Bone marrow (tissue), 2 donors: ENCODE measurements at places on chromosomes 2 and 18.
A peak's percentile ranks its signal among the peaks of the same experiment; 100 is the strongest.

DNA sequence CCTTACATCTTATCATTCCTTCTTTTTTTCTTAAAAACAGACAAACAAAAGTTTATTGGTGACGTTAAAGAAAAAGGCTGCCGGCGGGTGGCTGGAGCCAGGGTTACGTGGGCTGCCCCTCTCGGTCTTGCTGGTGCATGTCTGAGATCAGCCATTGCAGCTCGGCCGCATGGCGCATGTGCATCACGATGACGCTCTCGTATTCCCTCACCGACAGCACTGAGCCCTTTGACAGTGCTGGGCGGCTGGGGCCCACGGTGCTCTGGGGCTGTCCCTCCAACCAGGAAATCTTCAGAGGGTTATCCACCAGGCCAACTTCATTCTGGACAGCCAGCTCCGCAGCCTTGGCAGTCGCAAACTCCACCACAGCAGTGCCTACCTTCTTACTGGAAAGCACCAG is 1081.8 kb upstream of the TMEFF2 start:
- DNase-seq: no peak

- DNase-seq: no peak
Measured at GRCh38 chr2:62808554-62808953, 103.0 kb downstream of the EHBP1 start.

DNA sequence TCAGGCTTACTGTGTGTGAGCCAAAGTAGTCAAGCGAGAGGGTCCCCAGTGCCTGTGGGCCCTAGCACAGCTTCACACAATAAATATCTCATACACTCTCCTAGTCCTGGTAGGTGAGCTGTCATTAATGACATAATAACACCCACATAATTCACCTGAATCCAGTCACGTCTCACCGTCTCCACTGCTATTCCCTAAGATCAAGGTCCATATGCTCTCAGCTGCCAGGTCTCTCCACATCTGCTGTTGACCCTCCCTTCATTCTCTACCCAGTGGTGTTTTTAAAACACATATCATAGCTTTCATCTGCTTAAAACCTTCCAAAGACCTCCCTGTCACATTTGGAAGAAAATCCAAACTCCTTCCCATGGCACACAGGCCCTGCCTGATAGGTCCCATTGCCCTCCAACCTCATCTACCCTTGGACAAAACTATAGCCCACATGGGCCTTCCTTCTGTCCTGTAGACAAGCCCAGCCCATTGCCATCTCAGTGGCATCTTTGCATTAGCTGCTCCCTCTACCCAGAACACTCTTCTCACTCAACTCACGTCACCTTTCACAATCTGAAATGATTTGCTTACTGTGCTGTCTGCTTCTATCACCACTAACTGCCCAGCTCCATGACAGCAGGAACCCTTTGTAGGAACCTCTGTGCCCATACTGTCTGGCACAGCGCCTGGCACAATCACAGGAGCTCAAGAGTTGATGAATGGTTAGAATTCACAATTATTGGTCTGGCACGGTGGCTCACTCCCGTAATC is 7.5 kb downstream of the KCNG3 start:
- DNase-seq: no peak

DNA sequence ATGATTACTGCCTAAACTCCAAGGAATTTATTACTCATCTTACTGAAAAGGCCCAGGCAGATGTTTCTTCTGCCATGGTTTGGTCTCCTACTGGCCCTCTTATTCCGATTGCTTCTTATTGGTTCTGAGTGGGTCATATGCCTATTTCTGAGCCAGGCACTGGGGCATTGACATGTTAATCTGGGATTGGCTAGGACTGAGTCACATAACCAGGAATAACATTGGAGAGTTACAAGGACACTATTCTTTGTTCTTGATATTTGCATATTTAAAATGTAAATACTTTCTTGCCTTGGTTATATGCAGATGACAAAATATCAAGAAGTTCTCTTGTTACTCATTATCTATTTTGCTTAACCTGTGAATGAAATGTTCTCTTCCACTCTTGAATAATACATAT is 534.4 kb upstream of the SLC39A10 start:
- DNase-seq: no peak

- DNase-seq: no peak
Measured at GRCh38 chr2:39145906-39146421, 25.1 kb upstream of the SOS1 start.

GRCh38 chr18:69730664-69731063 is 217.0 kb downstream of the CD226 start:
- DNase-seq: no peak

GRCh38 chr18:27235218-27235870 is 50.2 kb upstream of the CHST9 start:
- no peak for DNase-seq

DNA sequence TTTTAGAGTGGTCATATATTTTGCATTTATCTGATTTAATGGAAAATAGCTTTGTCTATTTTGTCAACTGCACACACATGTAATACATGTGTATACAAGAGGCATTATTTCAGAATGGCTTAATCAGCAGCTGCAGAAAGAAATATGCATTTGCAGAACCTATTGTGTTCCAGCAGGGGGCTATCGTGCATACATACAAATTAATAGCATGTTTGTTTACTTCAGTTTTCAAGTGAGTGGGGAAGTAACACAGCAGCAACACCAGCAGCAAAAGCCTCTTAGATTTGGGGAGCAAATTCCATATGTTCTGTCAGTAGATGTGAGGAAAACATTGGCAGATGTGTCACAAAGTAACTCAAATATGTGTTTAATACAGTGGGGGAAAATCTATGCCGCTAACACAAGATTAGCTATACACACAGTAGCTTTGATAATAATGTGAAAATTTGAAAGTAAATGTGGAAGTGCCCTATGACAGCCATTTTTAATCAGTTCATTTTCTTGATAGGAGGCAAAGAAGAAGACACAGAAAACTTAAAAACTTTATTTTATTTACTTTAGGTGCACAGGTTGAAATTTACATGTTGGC is 218.1 kb downstream of the WDR7 start:
- no peak for DNase-seq

DNA sequence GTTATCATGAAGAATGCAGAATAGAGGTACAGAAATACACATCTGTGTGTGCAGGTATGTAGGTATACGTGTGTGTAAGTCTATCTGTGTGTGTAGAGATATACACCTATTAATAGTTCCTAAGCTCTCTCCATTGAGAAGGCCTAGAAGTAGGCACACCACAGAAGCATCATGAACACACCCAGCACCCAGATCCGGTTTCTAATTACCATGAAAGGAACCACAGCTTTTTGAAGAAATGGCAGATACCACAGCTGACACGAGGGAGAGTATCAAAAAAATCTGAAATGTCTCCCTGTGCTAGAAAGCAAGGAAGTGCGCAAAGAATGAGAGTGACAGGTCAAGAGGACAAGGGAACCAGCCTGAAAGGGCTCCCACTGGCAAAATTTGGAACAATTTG is 27.7 kb upstream of the AP1S3 start:
- DNase-seq: no peak

DNA sequence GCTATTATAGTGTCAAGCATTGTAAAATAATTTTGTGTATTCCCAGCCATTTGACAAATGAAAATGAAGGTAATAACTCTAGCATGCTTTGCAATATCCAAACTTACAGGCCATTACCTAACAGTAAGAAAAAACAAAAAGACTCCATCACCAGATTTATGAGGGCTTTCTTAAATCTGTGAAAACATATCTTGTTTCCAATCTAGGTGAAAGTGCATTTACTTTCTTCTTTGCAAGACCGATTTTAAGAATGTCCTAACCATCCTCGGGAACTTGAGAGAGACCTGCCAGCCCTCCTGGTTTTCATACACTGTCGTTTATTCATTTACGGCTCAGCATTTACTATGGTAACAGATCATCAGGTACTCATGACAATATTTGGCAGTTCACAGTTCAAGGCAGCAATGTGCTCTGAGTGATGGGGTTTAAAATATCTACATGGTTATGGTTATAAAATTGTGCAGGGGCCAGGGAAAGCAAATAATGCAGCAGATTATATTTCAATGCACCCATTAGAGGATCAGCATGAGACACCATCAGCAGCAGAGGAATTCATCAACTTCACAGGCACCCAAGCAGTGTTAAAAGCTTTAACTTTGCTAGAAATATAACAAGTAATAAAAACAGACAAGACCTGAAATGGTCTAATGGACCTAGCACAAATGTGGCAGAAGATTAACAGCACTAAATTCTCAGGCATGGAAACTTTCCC is 34.4 kb upstream of the PARD3B start:
- no peak for DNase-seq

GRCh38 chr2:56207760-56208159 is 24.0 kb downstream of the CCDC85A start:
- DNase-seq: no peak

GRCh38 chr2:171318463-171318934 is 115.3 kb downstream of the METTL8 start:
- no peak for DNase-seq

- no peak for DNase-seq
Measured at GRCh38 chr2:159229476-159230144, 56.9 kb downstream of the WDSUB1 start.

GRCh38 chr2:203238292-203238703 is 520 bp upstream of the CYP20A1 start:
- DNase-seq: no peak

- DNase-seq: no peak
Measured at GRCh38 chr2:169978402-169979017, 151.3 kb downstream of the UBR3 start.

GRCh38 chr2:219812672-219813071 is 185.2 kb downstream of the SLC4A3 start:
- no peak for DNase-seq

- no peak for DNase-seq
Measured at GRCh38 chr2:191265311-191266170, 20.3 kb downstream of the MYO1B start.

- no peak for DNase-seq
Measured at GRCh38 chr2:55999231-55999630, 75.6 kb upstream of the EFEMP1 start.

- peak; percentile 77 for DNase-seq
Measured at GRCh38 chr2:101405351-101405899, 18.1 kb upstream of the CREG2 start.

DNA sequence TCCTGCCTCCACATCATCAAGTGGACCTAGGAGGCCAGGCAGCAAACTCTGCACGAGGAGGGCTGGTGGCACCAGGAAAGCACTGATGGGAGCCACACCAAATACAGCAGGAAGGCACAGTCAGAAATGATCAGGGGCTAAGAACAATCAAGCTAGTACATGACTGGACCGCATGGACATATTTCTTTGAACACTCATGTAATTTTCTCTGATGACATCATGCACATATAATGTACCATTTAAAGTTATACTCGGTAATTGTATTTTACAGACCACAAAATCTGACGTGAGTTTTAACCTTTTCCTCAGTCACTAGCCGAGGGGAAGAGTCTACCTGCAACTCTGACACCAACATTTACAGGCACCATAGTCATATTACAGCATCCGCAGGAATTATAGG is 76.7 kb downstream of the XDH start:
- DNase-seq: no peak

DNA sequence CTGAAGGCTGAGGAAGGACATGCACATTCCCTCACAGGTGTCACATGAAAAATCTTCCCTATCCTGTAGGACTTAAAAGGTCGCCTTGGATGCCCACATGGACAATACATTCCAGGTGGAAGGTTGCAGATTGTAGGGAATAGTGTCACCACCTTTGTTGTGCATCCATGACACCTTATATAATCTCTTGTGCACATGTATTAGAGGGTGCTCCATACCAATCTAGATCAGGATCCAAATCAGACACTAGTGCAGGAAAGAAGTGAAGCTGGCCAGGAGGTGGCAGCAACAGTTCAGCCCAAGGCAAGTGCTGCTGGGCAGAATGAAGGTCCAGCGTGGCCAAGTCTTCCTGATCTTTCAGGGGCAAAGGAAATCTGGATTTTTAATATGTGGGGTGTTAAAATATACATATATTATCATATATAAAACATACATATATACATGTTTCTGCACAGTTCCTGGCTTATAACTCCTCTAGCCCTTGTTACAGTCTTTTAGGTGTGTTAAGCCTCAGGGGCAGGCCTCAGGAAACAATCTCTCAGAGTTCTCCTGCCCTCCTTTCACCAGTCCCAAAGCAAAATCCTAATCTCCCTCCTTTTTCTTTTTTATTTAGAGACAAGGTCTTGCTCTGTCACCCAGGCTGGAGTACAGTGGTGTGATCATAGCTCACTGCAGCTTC is 16.6 kb downstream of the NIF3L1 start:
- DNase-seq: peak; percentile 3

GRCh38 chr2:230924092-230924469 is 961 bp downstream of the GPR55 start:
- DNase-seq: no peak

DNA sequence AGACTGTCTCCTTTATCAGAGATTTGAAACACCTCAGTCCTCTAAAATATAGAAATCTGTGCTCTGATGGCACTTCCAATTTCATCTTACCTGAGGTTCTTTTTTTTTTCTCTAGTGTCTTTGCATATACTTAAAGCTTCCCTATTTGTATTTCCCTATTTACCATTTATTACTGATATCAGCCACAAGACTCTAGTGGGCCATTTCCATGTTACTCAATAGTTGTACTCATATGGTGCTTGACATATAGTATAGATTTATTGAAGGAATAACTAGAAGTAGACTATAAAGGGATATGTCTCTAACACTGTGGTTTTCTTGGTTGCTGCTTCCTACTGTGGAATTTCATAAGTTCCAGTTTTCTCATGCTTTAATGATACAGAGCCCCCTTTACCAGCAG is 3.0 kb downstream of the RBM45 start:
- no peak for DNase-seq

- no peak for DNase-seq
Measured at GRCh38 chr2:238940806-238941205, 92.9 kb downstream of the TWIST2 start.

DNA sequence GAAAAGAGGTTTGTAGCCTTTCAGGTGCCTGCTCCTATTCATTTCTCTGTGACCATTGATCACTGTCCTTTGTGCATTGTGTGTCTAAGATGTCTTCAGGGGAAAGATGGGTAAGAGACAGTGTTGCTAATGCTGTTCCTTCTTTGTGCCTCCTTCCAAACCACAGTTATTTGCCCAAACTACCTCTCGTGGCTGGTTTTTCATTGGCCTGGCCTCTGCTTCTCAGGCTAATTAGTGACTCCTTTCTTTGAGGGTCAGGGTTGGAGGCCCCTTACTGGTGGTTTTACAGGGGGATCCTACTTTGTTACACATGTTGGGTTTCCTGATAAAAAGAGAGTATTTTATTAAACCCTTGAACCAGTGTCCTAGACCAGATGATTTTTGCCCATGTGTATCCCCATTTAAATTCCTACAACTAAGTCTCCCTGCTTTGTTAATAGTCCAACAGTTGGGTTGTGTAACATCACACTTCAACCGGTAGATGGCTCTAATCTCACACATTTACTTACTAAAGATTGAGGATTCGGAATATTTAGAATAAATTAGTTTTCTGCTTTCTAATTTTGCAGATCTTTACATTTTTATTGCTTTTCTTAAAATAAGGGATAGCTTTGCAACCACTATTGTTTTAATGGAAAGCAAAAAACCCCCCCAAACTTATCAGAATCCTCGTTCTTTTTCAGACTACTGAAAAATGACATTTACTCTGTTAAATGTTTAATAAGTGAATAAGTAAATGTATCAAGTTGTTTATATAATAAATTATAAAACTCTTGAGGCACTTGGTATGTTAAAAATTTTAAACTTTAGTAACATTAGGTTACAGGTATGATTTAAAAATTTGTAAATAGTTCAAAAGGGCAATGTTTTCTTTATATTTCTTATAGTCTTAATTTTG is 2.4 kb downstream of the MARS2 start:
- DNase-seq: peak; percentile 11

- no peak for DNase-seq
Measured at GRCh38 chr18:23247896-23248295, 112.6 kb downstream of the CABLES1 start.
